SK-N-SH treated with all-trans-retinoic acid at 6 μM for 48 hours (cell line): ENCODE measurements at places on chromosomes 5 and 9.

DNA sequence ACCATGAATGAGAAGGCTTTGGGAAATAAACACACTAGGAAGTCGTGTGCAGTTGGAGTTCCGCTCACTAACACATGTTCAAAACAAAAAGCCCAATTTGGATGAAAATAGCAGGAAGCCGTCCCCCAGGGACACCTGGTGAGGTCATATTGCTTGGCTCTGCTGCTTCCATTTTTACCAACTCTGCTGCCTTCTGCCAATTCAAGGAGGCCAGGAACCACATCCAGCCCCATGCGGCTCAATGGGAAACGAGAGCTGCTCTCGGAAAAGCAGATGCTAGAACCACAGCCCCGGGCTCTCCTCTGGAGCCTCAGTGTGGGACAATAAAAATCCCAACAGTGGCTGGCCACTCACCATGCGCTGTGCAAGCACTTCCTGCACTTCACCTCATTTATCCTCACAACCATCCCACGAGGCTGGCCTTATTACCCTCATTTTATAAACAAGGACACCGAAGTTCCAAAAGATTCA is 13.4 kb downstream of the ADAM19 start:
- no peak for ATAC-seq

GRCh38 chr9:92373167-92373566 is 31.2 kb downstream of the OGN start:
- ATAC-seq, result no peak

DNA sequence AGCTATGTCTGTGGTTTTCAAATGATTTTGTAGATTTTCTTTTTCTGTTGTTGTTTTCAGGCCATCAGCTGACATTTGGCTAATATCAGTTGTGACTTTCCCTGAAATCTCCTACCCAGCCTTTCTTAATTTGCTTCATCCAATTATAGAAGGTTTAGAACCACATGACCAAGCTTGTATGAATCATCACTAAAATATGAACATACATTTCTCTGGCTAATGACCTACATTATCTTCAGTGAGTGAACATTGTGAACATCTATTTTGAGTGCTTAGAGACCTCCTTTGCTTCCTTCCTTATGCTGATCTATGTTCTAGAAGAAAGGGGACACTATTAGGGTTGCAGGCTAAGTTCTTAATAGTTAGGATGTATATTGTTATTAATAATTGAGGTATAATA is 532.5 kb downstream of the RAB3C start:
- peak; percentile 81 for ATAC-seq

DNA sequence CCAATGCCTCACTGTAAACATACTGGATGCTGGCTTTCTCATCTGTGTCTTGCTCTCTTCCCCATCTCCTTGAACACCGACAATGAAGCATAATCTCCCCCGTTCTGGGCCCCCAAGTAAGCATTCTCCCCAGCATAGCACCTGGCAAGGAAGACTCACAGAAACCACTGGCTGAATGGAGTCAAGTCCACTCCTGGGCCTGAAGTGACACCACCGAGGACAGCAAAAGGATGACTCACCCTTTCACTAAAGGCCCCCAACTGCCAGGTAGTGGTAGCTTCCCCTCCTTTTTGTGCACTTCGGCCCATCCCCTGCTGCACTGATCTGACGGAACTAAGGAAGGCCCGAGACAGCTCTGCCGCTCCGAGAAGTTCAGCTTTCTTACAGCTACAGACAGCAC is 9.4 kb downstream of the VDAC1 start:
- no peak for ATAC-seq

DNA sequence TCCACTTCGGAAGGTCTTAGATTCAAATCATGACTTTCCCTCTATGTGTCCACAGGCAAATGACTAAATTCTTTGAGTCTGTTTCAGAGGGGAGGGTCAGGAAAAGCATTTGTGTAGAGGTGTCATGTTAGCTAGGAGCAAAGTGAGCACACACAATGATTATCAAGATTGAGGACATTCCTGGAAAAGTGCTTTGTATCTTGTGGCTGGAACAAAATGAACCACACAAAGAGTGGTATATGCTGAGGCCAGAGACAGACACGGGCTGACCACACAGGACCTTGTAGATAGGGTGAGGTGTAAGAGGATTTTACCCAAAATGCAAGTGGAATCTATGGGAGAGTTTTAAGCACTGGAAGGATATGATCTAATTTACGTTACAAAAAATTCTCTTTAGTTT is 245.3 kb upstream of the NMUR2 start:
- no peak for ATAC-seq

GRCh38 chr5:58860680-58861079 is 277.8 kb downstream of the RAB3C start:
- ATAC-seq, result no peak

DNA sequence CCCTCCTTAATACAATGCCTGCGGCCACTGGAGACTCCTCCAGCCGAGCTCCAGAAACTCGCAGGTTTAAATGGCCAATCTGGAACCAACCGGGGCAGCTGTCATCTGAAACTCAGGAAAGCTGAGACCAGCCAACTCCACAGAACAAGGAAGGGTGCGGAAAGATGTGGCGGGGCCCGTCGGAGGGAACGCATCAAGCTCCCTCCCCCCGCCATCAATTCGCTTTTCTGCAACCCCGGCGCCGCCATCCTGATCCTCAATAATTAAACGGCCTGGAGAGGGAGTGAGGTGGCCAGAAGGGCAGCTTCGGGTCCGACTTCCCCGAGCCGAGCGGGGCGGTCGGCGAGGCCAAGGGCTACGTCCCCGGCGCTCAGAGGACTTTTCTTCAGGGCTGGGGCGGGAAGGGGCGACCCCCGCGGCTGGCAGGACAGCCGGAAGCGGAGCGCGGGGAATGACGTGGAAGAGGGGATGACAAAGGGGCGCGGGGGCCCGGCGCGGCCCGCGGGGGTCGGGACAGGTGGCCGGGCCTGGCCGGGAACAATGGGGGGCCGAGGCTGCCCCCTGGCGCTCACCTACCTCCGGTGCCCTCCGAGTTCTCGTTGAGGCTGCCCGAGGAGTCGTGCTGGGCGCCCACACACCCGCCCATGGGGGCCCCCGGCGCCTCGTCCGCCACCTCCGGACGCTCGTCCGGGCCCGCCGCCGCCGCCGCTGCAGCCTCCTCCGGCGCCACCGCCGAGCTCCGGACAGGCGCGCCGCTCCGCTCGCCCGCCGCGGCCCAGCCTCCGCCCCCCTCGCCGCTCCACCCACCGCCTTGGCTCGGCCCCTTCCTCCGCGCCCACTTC is at the start of gene UBTD2:
UBTD2 (minus strand) TSS at position 745 of the 842 bp plus-strand sequence; CDS start at position 646, 99 bp downstream.
- peak; percentile 78 for ATAC-seq

- ATAC-seq, result peak; percentile 59; the same call in 1 of the 3 replicates
Measured at GRCh38 chr5:56429110-56429561, 196.0 kb upstream of the ANKRD55 start.

GRCh38 chr5:138574744-138575193 is 432 bp downstream of the HSPA9 start:
- ATAC-seq, result peak; percentile 34

GRCh38 chr5:125612181-125612721 is 811.0 kb upstream of the GRAMD2B start:
- no peak for ATAC-seq

DNA sequence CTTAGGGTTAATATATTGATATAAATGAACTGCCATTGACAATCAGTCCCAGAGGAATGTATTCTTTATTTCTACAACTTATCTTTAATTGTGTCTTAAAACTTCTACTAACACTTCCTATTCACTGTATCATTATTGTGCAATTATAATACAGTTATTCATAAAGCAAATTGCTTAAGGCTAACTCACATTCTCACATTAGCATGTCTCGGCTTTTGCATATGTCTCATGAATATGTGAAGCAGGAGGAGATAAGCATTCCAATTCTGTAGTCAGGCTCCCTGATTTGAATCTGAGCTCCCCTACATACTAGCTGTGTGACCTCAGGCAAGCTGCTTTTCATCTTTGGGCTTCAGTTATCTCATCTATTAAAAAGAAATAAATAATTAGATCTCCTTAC is 45.4 kb downstream of the PLGRKT start:
- no peak for ATAC-seq

DNA sequence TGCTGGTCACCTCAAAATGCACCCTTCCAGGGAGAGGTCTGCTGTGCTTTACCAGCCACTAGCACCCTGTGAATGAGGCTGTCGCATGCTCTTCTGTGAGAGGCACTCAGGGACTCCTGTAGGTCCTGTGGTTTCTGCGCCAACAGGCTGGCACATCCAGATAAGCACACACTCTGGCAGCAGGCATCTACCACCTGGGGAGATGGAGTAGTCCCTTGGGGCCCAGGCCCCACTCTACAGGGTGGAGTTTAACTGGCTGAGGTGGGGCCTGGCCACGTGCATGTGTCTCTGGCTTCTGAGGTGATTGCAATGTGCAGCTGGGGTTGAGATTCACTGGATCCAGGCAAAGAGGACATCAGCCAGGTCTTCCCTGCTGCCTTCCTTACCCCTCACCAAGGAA is 32.3 kb downstream of the TMEM174 start:
- ATAC-seq, result no peak

- ATAC-seq, result no peak
Measured at GRCh38 chr9:77502568-77502967, 145.6 kb downstream of the GNA14 start.

- no peak for ATAC-seq
Measured at GRCh38 chr5:5178136-5178535, 38.0 kb downstream of the ADAMTS16 start.

DNA sequence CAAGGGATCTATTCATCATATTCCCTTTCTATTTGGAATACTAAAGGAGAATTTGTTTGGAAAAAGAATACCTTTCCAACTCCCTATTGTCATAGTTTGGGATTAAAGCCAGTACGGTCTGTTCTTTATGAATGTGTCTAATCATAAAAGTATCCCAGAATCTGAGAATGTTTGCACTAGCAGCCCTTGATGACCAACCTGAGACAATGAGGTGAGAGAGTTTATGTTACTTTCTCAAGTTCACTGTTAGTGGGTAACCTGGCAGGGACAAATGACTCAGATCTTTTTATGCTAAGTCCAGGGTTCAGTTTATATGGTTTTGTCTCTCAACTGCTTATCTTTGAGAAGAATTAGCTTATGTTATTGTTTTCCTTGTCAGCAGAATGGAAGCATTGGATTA is 25.3 kb upstream of the TLR4 start:
- no peak for ATAC-seq

- no peak for ATAC-seq
Measured at GRCh38 chr5:2865856-2866255, 114.4 kb upstream of the IRX2 start.

GRCh38 chr9:120755044-120755443 is 38.2 kb downstream of the FBXW2 start:
- no peak for ATAC-seq

GRCh38 chr9:109251080-109251775 is 69.6 kb downstream of the EPB41L4B start:
- ATAC-seq, result 0 out of 3 replicates have a peak, but pooled peaks have one; percentile 23

DNA sequence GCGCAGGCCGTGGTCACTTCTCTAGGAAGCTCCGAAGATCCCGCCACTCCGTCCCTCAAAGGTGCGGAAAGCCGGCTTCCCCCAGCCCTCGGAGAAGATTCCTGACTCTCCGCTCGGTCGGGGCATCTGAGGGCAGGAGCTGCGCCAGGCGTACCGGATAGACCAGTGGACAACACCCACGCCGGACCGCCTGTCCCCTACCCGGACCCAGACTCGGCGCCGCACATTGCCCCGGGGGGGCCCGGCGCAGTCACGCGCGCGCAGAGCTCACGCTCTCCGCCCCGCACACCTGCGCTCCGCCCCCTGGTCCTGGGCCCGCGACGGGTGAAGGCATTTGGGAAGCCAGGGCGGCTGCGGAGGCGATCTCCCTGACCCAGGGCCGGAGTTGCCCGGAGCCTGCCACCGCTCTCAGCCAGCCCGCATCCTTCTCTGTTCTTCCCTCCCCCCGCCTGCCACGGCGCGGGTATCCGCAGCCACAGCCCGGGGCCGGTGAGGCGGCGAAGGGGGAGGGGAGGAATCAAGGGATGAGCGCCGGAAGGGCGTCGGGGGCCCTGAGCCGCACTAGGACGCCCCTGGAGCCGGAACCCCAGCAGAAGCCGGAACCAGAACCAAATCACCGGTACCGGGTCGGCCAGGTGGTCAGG is 448 bp downstream of the RELL2 start:
- peak; percentile 61 for ATAC-seq

- no peak for ATAC-seq
Measured at GRCh38 chr9:112853882-112854585, 36.6 kb downstream of the SLC46A2 start.

- ATAC-seq, result no peak
Measured at GRCh38 chr5:157205708-157206107, 25.1 kb downstream of the ITK start.

DNA sequence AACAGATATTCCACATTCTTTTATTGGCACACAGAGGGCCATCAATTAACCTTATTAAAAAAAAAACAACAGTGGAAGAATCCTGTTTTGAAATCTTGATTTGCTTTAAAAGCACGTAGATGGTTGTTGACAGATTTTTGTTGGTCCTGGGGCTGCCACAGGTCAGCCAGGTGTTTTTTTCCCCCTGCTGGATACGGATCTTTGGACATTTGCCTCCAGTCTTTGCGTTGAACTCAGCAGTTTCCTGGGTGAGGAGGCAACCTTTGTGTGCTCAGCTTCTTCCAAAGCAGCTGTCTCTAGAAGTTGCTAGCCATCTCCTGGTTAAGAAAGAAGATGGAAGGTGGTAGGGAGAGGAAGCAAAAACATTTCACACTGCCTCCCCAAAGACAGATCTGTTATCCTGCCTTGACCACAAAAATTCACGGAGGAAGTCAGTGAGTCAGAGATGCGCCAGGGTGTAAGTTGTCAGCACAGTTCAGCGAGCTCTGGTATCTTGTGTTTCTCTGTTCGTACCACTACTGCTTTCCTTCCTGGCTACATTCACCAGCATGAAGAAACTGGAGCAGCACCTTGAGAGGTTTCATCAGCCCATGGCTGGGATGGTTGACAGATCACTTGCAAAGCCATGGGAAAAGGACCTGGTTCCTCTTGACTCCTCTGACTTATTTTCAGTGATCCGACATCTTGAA is 207.3 kb downstream of the ARHGAP26 start:
- peak; percentile 88 for ATAC-seq
